ENCODE measurements at places on chromosomes 2 and 18.

DNA sequence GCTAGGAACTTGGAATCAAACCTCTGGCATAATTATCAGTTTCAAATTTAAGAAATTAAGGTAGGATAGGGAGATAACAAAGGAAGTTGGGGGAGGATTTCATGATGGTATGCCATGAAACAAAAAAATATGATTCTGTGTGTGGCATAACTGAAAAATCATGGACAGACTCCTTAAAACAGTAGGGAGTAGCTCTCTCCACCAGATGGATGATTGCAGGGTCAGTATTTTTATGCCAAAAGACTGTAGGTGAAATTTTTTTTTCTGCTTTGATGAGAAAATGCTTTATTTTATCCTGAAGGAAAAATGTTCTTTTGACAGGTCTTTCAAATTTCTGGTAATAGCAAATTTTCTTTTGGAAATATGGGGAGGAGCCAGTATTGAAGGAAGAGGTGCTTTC is 94.3 kb downstream of the TRABD2A start:
- no peak overlapping the region for H3K4me3 ChIP-seq
- H3K27me3 ChIP-seq = no peaks in the 10 kb centered on the region
- H3K4me1 ChIP-seq = no peaks in the 10 kb centered on the region

GRCh38 chr18:50027996-50028395 is 167.0 kb downstream of the MYO5B start:
- H3K4me3 ChIP-seq = no peak overlapping the region
- no peaks in the 10 kb centered on the region for H3K27me3 ChIP-seq
- no peak for DNase-seq
- no peaks in the 10 kb centered on the region for H3K36me3 ChIP-seq
- H3K4me1 ChIP-seq = no peaks in the 10 kb centered on the region

GRCh38 chr2:69774984-69775982 is 33.3 kb downstream of the ANXA4 start:
- no peak overlapping the region for H3K4me3 ChIP-seq
- peak overlapping the region; percentile 51 for H3K27ac ChIP-seq
- no peak for DNase-seq
- H3K4me1 ChIP-seq = peaks cover 42% of the 10 kb centered on the region
- H3K36me3 ChIP-seq = 0 out of 2 replicates have a peak, but pooled peaks cover 1% of the 10 kb centered on the region

GRCh38 chr18:22221350-22221749 is 52.0 kb downstream of the GATA6 start:
- no peak for DNase-seq
- H3K4me1 ChIP-seq = peaks cover 18% of the 10 kb centered on the region
- no peak overlapping the region for H3K4me3 ChIP-seq
- H3K36me3 ChIP-seq = no peaks in the 10 kb centered on the region
- no peak overlapping the region for H3K27ac ChIP-seq

GRCh38 chr2:36572719-36573059 is 25.3 kb downstream of the FEZ2 start:
- DNase-seq = no peak
- no peaks in the 10 kb centered on the region for H3K27me3 ChIP-seq
- peaks cover 2% of the 10 kb centered on the region for H3K36me3 ChIP-seq
- H3K27ac ChIP-seq = no peak overlapping the region
- peaks cover 14% of the 10 kb centered on the region for H3K4me1 ChIP-seq

DNA sequence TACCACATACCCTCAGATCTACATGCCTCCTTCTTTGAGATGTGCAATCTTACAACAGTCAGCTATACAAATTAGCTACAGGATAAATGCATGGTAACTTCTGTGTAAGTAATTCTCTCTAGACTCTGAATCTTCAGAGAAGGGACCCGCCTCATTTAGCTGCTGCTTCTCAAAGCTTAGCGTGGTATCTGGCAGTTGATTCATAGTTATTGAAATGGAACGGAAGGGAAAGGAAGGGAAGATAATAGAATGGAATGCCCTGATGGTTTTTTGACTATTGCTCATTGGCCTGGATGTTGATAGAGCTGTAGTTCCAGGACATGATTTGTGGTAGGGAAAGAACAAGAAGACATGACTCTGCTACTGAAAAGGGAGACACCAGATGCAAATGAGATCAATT is 498.1 kb upstream of the CRIM1 start:
- no peaks in the 10 kb centered on the region for H3K27me3 ChIP-seq
- no peaks in the 10 kb centered on the region for H3K36me3 ChIP-seq
- no peaks in the 10 kb centered on the region for H3K4me1 ChIP-seq
- H3K27ac ChIP-seq = no peak overlapping the region
- H3K4me3 ChIP-seq = no peak overlapping the region

DNA sequence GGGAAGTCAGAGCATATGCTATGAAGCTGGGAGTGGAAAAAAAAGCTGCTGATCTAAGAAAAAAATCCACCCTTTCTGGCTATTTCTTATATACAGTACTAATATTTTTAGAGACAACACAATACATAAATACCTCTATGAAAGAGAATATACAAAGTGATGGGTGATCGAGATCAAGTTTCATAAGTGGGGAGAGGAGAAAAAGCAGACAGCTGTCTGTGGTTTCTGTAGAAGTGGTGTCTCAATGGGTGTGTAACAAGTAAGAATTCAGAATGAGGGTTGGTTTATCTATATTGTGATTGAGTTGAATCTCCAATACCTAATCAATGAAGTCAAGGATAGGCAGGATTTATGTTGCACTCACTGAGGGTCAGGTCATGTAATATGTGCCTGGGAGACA is 191.0 kb downstream of the HNMT start:
- no peak for DNase-seq
- H3K27me3 ChIP-seq = no peaks in the 10 kb centered on the region
- peaks cover 22% of the 10 kb centered on the region for H3K4me1 ChIP-seq
- no peak overlapping the region for H3K4me3 ChIP-seq
- no peak overlapping the region for H3K27ac ChIP-seq
- no peaks in the 10 kb centered on the region for H3K36me3 ChIP-seq
